ENCODE measurements at places on chromosomes 5 and 9.

DNA sequence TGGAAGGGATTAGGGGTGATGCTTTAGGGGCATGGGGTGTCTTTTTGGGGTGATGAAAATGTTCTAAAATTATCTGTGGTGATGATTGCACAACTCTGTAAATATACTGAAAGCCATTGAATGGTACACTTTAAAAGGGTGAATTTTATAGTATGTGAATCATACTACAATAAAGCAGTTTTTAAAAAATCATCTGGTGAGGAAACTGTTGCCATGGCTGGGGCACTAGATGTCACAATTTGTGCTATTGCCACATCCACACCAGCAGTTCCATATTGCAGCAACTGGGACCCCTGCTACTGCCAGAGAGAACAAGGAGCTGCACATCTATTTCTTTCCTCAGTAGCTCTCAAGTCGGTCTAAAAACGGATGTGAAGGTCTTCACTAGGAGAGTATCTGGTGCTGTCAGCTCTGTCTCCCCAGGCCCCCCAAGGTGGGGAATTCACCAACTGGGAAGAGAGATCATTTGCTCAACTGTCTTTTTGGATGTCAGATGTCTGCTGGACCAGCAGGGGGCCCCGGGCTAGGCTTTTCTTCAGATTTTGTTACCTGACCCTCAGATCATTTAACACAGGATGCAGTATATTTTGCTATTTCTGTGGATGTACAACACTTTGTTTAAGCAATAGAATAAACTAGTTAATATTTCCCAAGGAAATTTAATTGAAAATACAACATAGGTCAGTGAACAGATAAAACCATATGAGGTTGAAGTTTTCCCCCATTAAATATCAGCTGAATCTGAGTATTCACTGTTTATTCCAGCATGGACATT is 13.2 kb downstream of the CMYA5 start:
- peak; percentile 42 for DNase-seq

DNA sequence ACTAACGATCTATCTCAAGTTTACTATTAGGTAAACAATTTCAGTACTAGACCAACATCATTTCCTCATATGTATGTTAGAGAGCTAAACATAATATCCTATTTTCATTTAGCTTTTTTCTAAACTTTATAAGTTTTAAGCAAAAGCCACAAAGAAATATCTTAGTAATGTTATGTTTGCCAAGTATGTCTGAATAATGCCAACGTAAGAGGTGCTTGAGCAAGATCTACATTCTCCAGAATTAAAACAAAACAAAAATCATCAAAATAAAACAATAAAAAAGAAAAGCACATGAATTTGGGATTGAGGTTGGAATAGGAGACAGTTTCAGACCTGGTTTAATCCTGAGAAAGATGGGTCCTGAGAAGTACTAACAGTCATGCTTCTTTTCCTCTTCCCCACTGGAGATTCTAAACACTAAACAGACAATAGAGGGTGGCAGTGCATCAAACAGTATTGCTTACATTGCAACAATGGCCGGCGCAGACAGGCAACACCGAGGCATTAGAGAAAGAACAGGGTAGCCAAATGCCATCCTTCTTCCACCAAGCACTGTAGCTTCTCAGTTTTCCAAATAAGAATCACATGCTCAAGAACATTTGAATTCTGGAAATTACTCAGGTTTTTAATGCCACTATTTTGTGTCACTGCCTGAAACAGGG is 33.6 kb downstream of the CSNK1A1 start:
- DNase-seq: no peak

GRCh38 chr5:40735609-40736008 is 20.2 kb downstream of the TTC33 start:
- no peak for DNase-seq

DNA sequence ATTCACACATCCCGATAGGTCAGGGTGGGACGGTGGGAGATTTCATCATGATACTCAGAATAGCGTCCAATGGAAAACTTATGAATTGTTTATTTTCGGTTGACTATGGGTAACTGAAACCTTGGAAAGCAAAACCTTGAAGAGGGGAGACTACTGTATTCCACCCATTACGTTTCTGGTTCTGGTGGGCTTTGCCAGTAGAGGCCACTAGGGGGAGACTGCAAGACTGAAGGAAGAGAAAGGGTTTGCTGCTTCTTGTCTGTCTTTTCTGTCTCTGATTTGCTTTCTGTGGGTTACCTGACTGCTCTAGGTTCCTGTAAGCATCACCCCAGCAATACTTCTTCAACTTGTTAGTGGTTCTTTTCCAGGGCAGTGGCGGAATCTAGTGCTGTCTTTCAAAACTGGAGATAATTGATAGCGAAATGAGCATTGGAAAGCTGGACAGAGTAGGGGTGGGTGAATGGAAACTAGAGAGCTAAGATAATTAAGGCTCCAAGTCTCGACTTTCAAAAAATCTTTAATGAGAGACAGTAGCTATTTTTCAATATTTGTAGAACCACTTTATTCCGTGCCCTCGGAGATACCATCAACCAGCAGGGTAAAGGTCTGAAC is 27.0 kb downstream of the GRIN3A start:
- DNase-seq: no peak

- no peak for DNase-seq
Observed at GRCh38 chr9:127721391-127721821, 5.5 kb downstream of the TTC16 start.

All from CD4-positive, alpha-beta T cell treated with Interferon alpha-2 for 1 hour (primary cell).